Iris pigment epithelial cell (primary cell): ENCODE measurements at places on chromosomes 16 and 17.

DNA sequence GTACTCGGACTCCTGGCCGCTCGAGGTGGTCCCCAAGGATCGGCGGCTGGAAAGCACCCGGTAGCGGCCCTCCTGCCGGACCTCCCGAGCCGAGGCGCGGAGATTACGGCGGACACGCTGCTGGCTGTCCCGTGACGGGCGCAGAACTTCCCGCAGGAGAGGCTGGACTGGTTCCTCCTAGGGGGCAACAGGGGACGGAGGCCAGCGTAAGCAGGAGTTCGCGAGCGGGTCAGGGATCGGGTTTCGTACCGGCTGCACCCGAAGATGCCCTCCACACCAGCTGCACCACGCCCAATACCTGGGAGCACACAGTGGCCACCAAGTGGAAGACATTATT, 341 bp downstream of the SLC7A6OS start:
- peak; percentile 61 for DNase-seq

- DNase-seq: peak; percentile 37
Observed at GRCh38 chr17:61996916-61997605, 68.0 kb downstream of the MED13 start.

- peak; percentile 89 for DNase-seq
Observed at GRCh38 chr17:48048384-48049126, 396 bp downstream of the NFE2L1 start.

DNA sequence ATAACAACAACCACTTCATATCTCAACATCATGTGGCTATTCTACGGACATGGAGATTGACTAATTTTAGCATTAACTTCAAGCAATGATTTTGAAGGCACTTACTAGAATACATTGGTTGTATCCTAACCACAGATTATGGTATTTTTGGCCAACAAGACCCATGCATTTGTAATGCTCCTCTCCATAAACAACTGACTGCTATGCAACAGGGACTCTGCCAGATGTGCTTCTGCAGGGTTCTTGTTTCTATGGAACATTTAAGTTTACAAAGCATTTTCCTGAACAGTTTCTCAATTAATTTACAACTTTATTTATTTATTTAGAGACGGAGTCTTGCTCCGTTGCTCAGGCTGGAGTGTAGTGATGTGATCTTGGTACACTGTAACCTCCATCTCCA, 178.0 kb downstream of the PARN start:
- DNase-seq: no peak

DNA sequence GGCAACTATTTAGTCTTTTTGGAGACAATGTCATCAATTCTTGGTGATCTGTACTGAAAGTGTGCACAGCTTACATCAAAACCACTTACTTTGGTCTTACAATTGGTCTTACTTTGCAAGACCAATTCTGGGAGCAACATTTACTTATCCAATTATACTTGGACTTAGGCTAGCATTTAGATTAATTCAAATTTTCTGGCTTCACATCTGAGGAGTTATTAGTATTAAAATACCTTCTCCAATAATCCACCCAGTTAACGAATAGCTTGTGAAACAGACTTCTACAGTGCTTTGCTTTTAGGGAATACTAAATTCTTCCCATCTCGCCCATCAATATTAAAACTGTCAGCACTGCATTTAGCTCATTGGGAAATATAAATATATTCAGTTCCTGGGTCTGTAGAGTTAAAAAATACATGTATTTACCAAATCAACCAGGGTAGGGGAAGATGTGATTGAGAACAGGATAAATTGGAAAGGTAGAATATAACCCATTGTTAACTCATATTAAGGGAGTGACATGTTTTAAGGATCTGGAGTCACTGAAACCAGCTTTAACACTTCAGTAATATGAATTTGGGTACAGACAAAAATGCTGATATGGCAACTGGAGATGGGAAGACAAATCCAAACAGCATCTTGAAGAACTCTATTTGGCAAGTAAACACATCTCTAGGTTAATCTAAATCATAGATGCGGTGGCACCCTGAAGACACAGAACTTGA, 9.2 kb upstream of the VEZF1 start:
- DNase-seq: no peak

- DNase-seq: no peak
Observed at GRCh38 chr16:56974549-56975300, 13.0 kb downstream of the CETP start.

DNA sequence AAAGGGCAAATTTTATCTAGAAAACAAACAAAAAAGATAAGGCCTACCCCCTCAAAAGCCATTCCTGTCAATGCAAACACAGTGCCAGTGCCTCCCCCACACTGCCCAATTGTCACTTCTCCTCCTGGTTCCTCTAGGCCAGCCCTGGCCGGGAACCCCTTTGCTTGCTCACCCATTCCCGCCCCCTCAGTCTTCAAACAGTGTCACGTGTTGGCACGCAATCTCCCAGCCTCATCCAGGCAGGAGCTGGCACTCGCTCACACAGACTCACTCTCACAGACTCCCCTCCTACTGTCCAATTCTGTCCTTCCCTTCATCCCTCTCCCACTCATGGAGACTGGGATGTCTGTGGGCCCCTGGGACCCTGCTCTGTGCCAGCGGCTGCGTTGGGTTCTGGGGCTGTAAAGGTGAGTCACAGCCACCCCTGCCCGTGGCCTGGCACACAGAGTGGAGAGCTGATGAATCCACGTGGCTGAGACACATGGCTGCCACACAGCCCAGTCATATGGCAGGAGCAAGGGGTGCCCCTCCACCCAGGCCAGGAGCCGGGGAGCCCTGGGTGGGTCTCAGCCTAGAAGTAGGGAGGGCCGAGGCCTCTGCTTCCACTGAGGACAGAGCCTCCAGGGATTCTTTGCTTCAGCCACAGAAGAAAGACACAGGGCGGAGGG, 54.8 kb downstream of the VAC14 start:
- peak; percentile 79 for DNase-seq

GRCh38 chr17:60392042-60392844, at the start of gene USP32:
Gene USP32, minus strand, starts transcription at chr17:60392133. Its CDS starts 194 bp downstream, at chr17:60391939.
- DNase-seq: peak; percentile 99

DNA sequence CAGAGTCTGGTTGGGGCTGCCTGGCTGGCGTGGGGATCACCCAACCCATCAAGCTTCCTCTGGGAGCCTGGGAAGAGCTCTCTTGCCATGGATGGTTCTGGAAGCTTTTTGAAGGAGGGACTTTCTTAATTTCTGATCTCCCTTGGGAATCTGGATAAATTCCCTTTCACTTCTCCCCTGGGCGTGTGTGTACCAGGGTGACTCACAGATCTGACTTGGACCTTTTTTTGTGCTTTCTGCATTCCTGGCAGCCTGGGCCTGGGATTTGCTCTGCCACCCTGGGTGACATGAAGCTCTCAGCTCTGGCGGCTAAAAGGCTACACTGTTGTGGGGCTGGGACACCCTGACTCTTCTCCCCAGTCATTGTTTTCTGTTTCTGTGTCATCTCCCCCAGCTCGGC, 70.1 kb downstream of the ABCC1 start:
- no peak for DNase-seq

DNA sequence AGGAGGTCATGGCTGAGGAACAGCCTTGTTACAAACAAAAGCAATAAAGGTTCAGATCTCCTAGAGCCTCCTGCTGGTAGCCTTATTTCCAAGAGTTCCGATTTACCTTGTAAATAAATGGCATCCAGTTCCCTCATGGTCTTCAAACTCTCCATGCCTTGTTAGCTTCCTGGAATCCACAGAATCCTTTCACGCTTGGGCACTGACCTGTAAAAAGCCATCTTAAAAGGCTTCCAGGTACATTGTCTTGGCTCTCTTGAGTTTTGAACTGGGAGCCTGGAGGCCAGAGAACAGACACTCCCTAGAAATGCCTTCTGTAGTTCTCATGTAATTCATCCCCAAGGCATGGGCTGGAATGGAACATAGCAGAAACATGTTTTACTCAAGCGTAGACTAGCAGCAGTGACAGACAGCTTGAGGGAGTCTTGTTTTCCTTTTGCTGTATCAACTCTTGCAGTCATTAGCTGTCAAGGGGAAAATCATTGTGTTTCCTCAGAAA, 207.9 kb downstream of the SNX29 start:
- no peak for DNase-seq

GRCh38 chr16:85868495-85868894, 30.5 kb upstream of the IRF8 start:
- DNase-seq: no peak

GRCh38 chr17:75854881-75855309, 240 bp downstream of the WBP2 start:
- DNase-seq: no peak

DNA sequence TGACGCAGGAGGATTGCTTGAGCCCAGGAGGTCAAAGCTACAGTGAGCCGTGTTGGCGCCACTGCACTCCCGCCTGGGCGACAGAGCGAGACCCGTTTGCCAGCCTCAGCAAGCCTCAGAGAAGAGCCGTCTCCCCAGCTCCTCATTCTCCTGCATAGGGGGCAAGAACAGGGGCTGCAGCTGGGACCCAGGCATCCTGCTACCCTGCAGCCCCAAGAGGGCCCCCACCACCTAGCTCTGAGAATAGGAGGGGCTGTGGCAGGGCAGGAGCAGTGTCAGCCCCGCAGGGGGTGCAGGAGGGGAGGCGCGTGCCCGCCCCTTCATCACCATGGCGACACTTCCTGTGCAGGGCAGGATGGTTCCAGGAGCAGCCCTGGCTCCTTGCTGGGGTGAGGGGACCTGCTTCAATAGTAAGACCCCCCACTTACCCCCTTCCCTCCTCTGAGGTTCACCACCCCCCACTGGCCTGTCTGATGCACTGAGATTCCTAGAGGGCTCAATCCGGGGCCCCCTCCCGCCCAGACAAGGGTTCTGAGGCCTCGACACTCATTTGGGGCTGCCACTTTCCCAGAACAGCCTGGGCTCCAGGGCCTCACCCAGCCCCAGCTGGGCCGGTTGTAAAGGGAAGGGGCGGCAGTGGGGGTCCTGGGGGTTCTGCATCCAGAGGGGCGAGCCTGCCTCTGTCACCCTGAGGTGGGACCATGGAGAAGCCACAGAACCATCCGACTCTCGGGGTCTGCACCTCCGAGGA, 20.2 kb downstream of the VASN start:
- no peak for DNase-seq

DNA sequence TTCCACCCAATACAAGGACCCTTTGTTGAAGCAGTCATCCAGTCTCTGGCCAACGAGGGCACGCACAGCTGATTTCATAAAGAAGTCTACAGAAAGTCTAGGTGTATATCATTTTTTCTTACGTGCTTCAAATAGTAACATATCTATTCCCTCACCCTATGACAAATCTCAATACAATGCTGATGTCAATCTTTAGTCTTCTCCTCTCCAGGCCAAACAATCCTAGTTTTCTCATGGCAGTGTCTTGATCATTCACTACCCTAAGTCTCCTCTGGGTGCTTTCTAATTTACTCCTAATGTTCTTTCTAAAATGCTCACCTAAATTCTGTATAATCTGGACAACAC, 92.6 kb downstream of the CACNG1 start:
- DNase-seq: peak; percentile 52

DNA sequence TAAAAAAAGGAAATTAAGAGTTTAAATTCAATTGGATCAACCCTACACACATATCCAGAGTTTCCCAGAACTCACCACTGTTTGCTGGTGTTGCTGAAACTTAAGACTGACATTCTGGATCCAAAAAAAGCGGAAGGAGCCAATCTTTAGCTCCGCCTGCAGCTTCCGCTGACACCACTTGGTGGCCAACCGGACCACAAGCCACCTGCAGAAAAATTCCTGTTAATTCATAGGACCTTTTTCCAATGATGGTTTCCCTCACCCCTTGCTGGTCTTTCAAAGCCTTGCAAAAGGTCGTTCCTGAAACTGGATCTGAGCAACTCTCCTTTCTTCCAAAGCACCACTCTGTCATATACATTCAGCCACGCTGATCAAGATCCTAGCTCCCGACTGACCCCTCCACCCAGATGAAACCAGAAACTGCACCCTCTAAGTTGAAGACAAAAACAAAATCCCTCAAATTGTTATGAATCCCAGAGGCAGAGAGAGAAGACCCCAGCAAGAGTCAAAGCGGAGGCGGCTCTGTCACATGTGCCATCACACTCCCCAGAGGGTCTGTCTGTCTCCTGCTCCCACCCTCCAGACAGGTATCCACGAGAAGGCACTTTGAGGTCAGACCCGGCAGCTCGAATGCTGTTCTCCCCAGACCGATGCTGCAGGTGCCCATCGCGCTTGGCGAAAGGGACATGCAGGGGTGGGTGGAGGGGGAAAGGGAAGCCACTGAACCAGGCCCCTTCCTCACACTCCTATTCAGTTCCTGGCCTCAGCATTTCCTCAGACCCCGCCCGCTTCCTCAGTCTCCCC, 773 bp downstream of the BLTP2 start:
- DNase-seq: peak; percentile 62

DNA sequence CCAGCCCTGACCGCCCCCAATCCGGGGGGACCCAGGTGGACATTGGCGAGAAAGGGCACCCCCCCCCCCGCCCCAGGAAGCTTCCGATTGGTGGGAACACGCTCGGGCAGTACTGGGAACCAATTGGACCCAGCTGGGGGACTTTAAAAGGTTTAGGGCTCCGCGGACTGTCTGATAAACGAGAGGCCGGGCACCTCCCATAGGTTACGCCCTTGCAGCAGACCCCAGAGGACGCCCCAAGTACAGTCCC, 245 bp downstream of the TMEM256 start:
- DNase-seq: peak; percentile 74

- DNase-seq: no peak
Observed at GRCh38 chr17:82912484-82913089, 72.8 kb upstream of the ZNF750 start.

- DNase-seq: peak; percentile 16
Observed at GRCh38 chr16:14196539-14196938, 125.4 kb downstream of the MRTFB start.

DNA sequence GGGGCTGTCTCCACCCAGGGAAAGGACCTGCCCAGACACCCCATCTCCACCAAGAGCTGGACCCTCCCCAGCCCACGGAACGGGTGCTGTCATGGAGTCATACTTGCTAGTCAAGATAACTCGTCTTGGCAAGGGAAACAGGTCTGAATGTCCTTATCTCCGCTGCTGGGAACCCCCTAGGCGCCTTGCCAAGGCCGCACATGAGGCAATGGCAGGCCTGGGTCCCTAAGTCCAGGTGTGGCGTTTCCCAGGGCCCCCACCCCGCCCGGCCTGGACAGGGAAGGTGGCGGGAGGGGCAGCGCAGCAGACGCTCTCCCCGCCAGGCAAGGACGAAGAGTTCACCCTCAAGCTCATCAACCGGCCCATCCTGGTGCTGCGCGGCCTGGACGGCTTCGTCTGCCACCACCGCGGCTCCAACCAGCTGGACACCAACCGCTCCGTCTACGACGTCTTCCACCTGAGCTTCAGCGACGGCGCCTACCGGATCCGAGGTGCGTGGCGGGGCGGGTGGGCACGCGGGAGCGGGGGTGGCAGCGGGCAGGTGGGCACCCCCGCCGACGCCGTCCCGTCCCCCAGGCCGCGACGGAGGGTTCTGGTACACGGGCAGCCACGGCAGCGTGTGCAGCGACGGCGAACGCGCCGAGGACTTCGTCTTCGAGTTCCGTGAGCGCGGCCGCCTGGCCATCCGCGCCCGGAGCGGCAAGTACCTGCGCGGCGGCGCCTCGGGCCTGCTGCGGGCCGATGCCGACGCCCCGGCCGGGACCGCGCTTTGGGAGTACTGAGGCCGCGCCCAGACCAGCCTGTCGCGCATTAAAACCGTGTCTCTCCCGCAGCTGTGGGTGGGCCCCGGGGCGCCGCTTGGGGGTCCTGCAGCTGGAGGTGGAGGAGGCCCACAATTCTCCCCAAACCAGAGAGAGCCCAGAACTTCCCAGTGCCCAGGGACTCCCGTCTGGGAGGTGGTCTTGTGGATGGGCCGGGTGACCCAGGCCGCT, 8.4 kb downstream of the FSCN2 start:
- DNase-seq: no peak
